Ureter (tissue), 1 donor: ENCODE measurements at places on chromosomes 1 and 21.

DNA sequence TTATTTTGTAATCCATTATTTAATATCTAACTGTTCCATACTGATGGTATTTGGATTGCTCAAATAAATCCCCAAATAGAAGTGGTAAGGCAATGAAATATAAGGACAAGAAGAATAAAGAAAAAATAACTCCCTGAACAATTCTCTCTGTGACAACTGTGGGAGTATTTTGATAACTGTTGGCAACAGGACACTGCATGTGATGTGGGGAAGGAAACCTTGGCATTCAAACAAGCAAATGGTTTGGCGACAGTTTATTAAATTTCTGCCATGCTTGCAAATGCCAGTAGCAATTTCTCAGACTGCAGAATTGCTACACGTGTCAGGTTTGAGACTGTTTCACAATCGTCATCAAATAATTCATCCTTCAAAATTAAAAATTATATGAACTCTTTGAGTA lies 8.6 kb upstream of the MRPL39 start:
- DNase-seq, result no peak

GRCh38 chr1:42209526-42210251 lies 45.1 kb upstream of the GUCA2A start:
- no peak for DNase-seq

DNA sequence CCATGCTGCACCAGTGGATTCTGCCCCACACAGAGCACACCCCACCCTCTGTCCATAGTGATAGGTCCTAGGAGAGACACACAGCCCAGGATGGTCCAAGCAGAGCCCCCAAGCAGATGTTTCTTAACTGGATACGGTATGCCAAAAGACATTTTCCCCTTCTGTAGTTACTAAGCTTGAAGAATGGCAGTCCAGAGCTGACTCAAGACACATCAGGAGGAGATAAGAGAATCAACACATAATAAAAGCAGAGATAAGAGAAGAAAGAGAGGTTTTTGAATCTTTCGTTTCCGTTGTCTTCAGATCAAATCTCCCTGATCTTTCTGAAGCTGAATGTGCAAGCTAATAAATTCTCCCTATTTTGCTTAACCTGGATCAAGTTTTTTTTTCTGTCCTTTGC lies 21.8 kb upstream of the CASQ2 start:
- DNase-seq, result no peak

DNA sequence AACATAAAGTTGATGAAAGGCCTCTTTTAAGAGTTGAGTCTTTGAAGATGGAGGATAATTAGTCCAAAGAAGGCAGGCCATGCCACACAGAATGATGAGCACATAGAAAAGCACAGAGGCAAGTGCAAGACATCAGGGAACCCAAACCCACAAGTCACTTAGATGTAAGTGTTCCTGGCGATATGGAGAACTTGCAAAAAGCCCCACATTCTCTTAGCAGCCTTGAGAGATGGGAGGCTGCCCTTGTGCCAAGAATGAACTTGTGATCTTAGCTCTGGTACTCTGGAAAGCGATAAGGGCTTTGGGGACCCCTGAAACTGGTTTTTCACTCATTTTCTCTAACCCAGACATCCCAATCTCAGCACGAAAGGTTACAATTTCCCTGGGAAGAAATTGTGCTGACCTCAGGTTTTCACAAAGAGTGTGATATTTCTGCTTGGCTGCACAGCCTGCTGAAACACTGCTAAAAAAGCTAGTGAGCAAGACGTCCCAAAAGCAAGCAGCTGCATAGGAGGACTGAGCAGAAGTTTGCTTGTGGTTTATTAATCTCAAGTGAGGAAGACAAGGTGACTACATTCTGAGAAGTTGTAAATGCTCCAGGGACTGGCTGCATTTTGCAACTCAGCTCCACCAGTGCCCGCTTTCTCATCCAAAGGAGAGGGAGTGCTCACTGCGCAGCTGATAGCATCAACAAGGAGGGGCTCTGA lies 496.9 kb upstream of the CAMK1G start:
- DNase-seq, result no peak

DNA sequence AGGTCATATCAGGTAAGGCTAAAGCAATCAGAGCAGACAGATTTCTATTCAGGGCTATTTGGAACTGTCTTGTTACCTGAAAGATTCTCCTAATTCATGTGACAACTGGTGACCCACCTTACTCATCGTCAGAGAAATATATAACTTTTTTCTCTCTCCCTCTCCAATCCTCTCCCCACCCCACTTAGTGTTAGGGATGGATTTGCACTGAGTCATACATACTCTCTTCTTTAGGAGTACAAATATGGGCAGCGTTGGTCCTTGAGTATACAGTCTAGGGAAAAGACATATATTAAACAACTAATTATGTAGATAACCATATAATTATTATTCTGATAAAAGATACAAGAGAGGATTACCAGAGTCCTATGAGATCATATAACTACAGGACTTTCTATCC lies 246.3 kb downstream of the HHIPL2 start:
- DNase-seq, result no peak

DNA sequence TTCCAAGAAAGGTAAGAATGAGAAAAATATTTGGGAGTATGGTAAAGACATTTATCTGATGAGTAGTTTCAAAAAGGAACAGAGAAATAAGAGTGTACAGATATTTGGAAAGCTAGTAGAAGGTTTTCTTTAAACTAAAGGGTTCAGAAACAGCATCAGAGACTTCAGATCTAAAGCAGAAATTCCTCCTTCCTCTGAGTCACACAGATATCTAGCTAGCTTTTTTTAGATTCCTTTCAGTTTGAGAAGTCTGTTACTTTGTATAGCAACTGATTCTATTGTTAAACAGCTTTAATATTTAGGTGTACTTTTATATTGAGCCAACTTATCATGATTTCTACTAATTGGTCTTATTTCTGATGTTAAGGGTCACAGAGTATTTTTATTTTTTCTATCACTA lies 4.7 kb downstream of the AMY2B start:
- no peak for DNase-seq

DNA sequence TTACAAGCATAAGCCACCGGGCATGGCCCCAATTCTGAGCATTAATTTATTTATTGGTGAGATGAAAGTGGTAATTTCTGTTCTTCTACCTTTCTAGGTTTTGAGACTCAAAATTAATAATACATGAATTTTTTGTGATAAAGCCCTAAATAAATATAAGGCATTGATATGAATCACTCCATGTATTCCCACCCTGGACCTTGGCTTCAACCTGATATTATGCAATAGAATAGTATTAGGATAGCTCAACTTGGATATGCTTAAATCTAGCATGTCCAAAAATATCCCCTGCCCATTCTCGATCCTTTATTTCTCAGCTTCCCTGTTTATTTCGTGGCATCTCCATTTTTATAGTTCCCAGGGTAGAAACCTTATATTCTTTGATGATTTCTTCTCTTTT lies 2.5 kb downstream of the AGL start:
- DNase-seq, result no peak

GRCh38 chr1:234897390-234897749 lies 231.3 kb downstream of the TOMM20 start:
- no peak for DNase-seq

GRCh38 chr21:37039411-37040075 lies 33.0 kb downstream of the RIPPLY3 start:
- DNase-seq, result no peak

- peak; percentile 76 for DNase-seq
Observed at GRCh38 chr1:36160949-36161485, 5.1 kb downstream of the MAP7D1 start.

GRCh38 chr21:28767523-28767922 lies 225.2 kb downstream of the LTN1 start:
- DNase-seq, result no peak

DNA sequence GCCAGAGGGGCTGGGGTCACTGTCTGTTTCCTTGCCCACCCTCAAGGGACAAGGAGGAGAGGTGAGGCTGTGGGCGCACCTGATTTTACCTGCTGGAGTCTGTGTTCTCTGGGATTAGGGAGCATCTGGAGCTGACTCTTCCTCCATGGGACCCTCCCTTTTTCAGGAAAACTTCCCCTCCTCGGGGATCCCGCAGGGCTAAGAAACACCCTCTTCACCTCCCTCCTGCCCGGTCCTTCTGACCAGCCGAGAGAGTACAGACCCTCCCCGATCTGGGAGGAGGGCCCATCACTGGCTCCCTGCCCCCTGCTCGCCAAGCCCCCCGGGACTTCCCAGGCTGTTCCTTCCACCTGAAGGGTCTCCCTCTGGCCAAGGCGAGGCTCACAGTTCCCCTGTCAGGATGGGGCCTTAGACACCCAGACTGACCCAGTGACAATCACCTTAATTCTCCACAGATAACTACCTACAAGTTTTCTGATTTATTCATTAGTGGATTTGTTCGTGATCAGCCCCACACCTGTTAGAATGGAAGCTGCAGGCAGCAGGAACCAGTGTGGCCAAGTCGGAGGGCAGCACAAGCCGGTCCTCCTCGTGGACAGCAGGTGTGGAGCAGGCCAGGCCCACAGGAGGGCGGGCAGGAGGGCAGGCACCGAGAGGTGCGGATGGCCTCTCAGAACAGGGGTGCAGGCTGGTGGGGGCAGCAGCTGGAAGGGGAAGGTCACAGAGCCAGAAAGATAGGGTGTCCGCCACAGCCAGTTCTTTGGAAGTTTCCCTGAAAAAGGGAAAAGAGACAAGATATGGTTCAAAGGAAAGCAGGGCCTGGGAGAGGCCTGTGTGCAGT lies 15.9 kb upstream of the SAMD11 start:
- DNase-seq, result no peak

GRCh38 chr1:67148516-67149178 lies 13.9 kb upstream of the C1orf141 start:
- no peak for DNase-seq

GRCh38 chr1:183593356-183593755 lies 3.1 kb upstream of the NCF2 start:
- no peak for DNase-seq

DNA sequence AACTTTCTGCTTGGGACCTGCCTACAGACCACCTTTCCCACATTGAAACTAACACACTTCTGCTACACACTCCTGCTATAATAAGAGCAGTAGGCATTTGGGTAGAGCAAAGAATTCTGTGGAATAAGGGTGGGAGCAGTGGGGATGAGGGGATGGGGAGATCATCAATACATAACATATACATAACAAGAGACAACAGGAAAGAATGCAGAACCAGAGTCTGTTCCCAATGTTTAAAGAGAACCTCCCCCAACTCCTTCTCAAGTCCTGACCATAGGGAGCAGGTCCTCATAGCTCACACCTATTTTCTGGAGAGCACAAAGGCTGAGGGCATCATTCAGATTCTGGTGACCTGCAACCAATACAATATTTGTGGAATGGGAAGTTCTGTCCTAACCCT lies 121.6 kb upstream of the BARHL2 start:
- DNase-seq, result no peak

DNA sequence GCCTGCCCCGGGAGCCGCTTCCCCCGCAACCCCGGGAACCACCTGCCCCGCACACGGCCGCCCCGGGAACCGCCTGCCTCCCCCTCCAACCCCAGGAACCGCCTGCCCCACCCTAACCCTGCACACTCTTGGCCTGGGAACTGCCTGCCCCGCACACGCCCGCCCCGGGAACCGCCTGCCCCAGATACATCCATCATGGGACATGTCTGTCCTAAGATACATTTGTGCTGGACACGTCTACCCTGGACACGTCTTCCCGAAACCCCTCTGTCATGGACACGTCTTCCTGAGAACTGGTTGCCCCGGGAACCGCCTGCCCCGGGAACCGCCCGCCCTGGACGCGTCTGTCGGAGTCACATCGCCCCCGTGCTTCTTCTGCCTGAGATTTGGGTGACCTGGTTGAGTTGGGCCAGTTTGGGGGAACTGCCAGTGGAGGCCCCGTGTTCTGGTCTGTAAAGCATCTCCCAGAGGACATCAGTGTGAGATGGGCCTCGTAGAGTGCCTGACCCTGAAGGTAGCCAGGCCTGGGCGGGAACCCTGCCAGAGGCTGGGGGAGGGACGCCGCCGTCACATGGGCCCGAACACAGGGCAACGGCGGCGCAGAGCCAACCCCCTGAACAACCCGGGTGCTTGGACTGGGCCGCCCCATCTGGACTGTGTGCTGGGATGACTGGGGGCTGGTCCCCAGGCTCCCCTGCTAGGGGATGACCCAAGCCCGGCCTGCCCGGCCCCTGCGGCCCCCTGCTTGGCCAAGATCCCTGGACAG lies 3.6 kb downstream of the PERM1 start:
- no peak for DNase-seq
